ENCODE measurements at places on chromosomes 6 and 20.

DNA sequence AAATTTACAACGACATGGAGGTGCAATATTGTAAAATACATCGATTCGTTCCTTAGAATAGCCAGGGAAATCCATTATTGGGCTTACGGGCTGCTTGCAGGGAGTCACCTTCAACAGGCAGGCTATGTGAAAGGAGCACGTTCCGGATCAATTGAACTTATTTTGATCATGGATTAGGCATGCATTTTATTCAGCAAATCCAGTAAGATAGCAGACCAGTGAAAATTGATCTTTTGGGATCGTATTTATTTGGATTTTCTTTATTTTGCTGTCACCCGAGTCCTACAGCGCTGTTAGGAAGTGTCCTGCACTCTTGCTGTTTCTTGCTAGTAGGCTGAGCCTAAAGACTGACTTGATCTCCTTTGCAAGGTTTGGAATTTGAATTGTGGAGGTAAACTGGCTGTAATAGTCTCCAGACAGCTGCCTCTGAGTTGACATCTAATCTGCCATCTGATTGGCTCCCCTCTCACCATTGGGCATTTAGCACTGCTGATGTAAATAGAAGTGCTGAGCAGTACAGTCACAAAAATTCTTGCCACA, 3.0 kb downstream of the ARID1B start:
- DNase-seq = peak; percentile 32

GRCh38 chr6:80163754-80164187, 57.3 kb downstream of the BCKDHB start:
- DNase-seq = peak; percentile 50

GRCh38 chr6:74057326-74057725, 361.3 kb downstream of the CD109 start:
- no peak for DNase-seq

DNA sequence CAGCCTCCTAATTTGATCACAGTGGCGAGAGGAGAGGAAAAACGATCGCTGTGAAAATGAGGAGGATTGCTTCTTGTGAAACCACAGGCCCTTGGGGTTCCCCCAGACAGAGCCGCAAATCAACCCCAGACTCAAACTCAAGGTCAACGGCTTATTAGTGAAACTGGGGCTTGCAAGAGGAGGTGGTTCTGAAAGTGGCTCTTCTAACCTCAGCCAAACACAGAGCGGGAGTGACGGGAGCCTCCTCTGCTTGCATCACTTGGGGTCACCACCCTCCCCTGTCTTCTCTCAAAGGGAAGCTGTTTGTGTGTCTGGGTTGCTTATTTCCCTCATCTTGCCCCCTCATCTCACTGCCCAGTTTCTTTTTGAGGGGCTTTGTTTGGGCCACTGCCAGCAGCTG, 28.7 kb downstream of the SAYSD1 start:
- DNase-seq = no peak

DNA sequence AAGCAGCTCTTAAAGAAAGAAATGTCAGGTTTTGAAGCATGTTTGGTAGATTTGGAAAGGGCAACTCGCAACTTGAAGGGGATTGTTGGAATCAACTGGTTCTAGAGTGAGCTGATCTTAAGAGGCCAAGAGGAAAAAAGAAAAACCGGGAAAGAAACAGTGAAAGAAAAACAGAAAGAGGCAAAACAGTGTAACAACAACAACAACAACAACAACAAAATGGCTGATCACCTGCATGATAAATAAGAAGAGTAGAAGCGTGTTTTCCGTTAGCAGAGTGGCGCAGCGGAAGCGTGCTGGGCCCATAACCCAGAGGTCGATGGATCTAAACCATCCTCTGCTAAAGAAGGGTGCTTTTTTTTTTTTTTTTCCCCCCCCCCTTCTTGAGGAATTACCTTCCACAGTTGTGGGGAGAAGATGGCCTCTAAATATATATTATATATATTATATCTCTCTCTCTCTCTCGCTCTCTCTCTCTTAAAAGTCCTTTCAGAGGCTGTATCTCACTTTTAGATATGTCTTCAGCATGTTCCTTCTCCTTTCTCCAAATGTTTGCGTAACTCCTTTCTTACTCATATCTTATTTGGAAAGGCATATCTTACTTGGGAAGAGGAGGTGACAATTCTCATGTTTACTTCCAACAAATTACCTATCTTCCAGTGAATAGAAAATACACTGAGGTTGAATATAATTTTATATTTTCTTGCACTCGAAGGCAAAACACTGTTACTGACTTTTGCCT, 134.4 kb downstream of the OR2B2 start:
- DNase-seq = no peak

DNA sequence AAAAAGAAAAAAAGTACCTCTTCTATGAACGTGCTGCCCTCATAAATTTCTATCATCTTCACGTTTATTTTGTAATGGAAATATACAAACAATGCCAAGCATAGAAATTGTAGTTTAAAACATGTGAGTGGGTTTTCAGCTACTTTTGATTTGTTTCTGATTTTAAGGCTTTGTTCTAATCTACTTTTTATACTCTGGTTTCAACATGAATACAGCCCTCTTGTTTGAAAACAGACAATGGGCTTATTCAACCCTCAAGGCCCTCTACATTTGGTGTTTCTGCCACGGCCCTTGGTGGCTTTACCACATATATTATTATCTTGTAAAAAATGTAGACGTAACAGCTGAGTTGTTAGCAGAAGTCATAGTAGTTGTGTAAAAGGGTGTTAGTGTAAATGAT, 153.9 kb downstream of the SOX4 start:
- DNase-seq = no peak

DNA sequence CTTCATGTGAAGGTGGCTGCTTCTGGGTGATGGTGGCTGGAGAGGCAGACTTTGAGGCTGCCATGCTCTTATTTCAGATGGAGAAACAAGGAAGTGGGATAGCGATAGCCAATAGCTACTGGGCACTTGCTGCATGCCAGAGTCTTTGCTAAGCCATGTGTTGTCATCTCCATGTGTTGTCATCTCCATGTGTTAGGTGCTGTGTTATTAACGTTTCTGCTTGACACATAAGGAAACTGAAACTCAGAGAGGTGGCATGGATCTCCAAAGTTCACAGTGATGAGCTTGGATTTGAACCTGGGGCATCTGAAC, 16.9 kb downstream of the KIAA1755 start:
- peak; percentile 84 for DNase-seq

DNA sequence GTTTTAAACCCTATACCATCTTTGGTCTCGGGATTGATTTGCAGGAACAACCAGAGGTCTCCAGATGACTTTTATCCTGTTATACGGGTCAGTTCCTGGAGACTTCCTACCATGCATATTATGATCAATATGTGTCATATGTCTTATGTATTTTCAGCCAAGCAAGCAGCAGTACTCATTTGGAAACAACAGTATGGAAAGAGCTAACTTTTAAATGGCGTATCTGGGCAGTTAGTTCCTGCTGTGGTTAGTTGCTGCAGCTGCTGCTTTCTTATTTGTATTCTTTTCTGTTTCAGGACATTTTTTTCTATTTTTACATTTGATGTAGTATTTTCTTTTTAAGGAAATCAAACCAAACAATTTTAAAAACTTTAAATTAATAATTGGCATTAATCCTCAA, 207.5 kb downstream of the MANEA start:
- no peak for DNase-seq

Measured in GF-D8 (cell line).